ENCODE measurements at places on chromosomes 2 and 18.

DNA sequence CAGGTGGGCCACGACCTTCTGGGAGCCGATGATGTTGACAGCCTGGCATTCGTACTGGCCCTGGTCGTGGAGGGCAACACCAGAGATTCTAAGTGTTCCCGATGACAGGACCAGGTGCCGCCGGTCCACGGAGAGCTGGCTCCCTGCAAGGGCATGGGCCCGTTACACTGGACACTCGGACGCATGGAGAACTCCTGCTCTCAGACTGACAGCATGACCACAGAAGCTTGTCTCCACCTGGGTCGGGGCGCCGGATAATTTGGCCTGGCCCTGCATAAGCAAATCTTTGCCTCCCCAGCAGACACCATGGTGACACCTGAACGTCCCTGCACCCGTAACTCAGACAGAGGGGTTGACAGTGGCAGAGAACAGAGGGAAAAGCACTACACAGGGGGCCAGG, 80.7 kb downstream of the PXDN start:
- no peak for DNase-seq

- DNase-seq: no peak
Observed at GRCh38 chr2:132279344-132279743, 117.6 kb upstream of the ANKRD30BL start.

GRCh38 chr2:208297961-208298360, 31.9 kb downstream of the PIKFYVE start:
- no peak for DNase-seq

- no peak for DNase-seq
Observed at GRCh38 chr2:238692562-238692961, 155.3 kb upstream of the TWIST2 start.

All from activated CD4-positive, alpha-beta T cell treated with anti-CD3 and anti-CD28 coated beads, Interleukin-2, amount 10 ng/mL, durations not matched to agents 7 days and 5 days (primary cell).